Stimulated activated CD4-positive, alpha-beta T cell treated with anti-CD3 and anti-CD28 coated beads, Interleukin-12 subunit alpha, Interleukin-12 subunit beta, amount 100 ng/mL, for 48 hours (primary cell): ENCODE measurements at places on chromosomes 4 and X.

DNA sequence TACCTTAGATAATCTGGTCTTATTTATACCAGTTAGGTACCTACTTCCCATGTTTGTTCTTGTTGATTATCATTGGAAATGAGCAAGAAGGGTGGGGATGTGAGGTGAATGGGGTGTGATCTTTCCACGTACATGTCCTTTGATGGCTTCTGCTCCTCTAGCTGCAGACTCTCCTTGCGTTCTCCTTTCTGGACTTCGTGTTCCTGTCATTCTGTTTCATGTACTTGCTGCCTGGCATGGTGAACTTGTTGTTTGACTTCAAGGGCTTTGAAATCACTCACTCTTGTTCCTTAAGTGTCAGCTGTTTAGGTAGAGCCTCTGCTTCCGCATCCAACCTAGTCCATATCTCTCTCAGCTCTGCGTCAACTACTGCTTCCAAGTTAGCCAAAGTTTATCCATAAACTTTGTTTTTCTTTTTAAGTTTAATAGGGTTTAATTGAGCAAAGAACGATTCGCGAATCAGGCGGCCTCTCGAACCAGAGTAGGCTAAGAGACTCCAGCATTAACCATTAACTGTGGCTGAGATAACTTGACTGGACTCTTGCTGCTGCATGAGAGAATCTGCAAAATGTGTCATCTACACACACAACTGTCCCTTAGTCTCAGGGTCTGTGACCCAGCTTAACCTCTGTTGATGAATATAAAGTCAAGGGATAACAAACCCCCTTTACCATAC, 42.8 kb downstream of the FHL1 start:
- no peak for DNase-seq

DNA sequence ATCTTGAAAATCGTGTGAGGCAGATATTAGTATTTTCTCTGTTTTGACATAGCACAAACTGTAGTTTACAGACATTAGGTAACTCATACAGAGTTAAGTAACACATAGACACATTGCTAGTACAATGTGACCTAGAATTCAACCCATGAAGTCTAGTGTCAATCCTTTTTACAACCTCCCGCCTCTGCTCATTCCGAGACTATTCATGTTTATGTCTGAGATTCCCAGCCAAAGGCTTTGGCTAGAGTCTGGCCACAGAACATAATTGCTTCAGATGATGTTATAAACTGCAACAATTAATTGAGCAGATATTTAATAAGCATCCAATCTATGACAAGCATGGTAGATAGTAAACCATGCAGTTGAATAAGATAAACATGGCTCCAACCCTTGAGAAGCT, 841.0 kb downstream of the STIM2 start:
- no peak for DNase-seq

GRCh38 chrX:7446815-7447214, 298.9 kb upstream of the PUDP start:
- DNase-seq: no peak

GRCh38 chrX:71183341-71183740, 38.7 kb downstream of the NLGN3 start:
- DNase-seq: no peak

- DNase-seq: no peak
Observed at GRCh38 chr4:168655182-168655581, 158.3 kb downstream of the PALLD start.

- DNase-seq: no peak
Observed at GRCh38 chr4:95114521-95114920, 356.8 kb downstream of the BMPR1B start.

GRCh38 chr4:3715855-3716630, 50.1 kb upstream of the ADRA2C start:
- no peak for DNase-seq

DNA sequence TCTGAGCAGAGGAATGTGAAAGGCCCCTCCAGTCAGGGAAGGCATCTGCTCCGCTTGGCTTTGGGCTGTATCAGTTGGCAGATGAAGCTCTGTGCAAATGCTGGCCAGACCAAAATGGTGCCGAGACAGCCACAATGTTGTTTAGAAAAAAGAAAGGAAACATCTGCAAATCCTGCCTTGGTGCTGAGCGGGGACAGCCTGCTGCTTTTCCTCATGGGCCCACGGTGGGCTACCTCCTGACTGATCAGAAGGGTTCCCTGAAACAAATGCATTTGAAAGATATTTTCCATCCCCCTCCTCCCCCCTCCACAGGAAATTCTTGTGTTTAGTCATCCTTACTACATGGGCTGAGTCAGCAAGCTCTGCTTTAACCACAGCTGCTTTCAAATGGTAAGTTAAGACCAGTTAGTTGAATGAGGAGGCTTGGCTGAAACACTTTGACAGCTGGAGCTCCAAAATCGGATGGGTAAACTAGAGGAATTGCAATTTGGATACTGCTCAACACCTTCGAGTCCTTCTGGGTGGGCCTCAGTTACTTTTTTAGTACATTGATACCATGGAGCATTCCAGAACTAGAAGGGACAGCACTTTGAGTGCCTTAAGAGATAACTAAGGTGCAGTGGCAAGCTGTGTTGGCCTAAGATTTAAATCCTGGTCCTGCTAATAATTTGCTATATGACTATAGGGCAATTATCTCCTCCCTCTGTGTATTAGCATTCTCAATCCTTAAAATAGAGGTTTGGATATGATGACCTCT, 36.0 kb downstream of the PLAC1 start:
- peak; percentile 32 for DNase-seq

DNA sequence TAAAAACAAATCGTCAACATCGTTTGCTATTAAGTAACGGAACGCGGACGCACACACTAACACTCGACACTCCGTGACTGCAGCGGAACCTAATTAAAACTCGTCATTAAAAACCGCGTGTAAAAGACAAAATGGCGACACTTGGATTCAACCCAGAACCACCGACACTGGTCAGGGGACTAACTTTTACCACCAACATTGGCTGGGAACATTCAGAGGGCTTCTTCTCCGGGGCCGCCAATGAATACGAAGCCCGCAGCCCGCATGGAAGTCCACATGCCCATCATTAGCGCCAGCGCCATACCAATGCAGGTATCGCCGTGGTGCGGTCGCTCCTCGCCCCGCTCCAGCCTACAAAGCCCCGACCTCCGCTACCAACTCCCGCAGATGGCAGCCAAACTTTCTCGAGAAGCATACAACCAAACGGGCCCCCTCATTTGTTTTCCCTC, 498 bp downstream of the RBMX start:
- DNase-seq: no peak

DNA sequence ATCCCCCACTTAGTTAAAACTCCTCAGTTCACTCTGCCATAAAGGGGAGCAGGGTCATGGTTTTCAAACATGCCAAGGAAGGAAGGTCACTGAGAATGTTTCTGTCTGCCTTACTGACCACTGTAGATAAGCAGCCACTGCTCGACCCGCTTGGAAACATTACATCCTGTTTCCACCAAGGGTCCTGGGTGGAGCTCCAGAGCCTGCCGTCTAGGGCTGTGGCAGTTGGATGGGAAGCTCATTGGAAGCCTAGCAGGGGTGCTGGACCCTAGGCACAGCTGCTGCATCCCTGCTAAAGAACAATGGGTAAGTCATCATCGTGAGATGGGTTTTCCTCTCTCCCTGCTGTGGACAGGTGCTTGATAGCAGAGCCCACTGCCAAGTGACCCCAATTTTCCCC, 76.0 kb upstream of the SRD5A3 start:
- DNase-seq: no peak

GRCh38 chr4:188781655-188782054, 642.4 kb downstream of the TRIML1 start:
- no peak for DNase-seq

- DNase-seq: no peak
Observed at GRCh38 chrX:119389871-119390501, 9.2 kb upstream of the SLC25A43 start.

GRCh38 chr4:62474802-62475201, 1274.7 kb downstream of the ADGRL3 start:
- DNase-seq: no peak

- no peak for DNase-seq
Observed at GRCh38 chr4:178970433-178971140, 1528.3 kb upstream of the AGA start.

DNA sequence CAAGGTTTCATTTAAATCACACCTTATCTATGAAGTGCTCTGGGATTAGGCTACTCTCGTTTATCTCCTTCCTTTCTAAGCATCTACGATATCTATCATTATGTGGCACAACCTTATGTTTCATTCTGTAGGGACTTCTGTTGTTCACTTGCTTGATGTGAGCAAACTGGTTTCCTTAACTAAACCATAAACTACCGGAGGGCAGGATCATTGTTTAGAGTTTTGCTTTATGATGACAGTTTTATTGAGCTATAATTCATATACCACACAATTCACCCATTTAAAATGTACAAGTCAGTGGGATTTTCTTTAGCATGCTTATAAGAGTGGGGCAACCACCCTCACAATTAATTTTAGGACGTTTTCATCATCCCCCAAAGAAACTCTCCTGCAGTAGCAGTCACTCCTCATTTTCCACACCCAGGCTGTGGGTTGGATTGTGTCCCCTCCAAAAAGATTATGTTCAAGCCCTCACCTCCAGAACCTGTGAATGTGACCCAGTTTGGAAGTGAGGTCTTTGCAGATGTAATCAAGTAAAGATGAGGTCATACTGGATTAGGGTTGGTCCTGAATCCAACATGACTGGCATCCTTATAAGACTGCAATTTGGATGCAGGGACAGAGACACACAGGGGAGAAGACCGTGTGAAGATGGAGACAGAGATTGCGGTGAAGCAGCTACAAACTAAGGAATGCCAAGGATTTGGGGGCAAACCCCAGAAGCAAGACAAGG, 42.1 kb upstream of the SH3RF1 start:
- no peak for DNase-seq

DNA sequence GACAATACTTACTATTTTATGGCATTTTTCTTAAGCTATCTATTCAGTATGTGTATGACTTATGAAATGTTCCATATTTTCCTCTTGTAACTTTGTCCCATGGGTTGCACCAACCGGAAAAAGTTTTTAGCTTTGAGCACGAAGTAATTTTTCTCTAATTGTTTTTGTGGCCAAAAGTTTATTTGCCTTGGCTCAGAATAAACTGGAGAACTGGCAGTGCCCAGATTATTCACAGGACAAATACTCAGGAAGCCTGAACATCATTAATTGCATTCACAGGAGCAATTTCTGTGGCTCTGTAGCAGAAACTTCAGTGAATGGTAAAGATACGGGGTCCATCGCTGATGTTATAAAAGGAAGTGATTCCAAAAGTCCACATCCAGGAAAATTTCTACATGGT, 184.5 kb downstream of the ARHGAP10 start:
- DNase-seq: no peak

GRCh38 chrX:2159861-2160260, 340.9 kb downstream of the DHRSX start:
- DNase-seq: no peak

DNA sequence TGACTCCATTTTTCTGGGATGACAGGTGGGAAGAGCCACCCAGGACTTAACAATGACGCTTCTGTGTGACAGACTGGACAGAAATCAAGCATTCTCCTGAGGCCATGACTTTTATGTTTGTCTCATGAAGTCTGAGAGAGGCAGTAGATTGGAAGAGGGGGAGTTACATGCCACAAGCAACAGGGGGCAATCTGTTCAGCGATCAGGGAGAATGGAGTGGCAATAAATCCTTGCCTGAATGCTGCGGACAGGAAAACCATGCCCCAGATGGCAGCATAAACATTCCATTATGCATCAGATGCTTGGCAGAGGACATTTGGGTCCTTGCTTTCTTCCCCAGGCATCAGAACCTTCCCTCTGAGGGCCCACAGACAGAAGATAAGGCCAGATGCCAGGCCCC, 312.4 kb upstream of the DIPK2B start:
- DNase-seq: no peak

- DNase-seq: no peak
Observed at GRCh38 chr4:81565142-81565870, 93.6 kb upstream of the RASGEF1B start.

DNA sequence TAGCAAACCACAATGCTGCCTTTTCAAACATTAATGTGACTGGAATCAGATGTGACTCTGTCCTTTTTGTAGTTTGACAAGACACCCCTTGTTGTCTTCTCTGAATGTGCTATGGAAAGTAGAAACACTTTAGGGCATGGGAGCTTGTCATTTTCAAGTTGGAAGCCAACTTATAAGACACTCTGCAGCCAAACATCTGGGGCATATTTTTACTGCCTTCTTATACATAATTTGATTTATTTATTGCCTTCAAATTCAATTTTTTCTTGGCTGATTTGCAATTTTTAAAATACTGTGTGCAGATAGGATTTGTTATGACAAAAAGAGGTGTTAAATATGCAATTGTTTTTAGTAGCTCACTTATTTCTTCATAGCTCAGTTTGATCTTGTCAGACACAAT, 1002.0 kb upstream of the PCDH7 start:
- no peak for DNase-seq

- DNase-seq: no peak
Observed at GRCh38 chr4:54400802-54401201, 171.7 kb downstream of the PDGFRA start.

GRCh38 chr4:54482529-54483200, 175.1 kb upstream of the KIT start:
- no peak for DNase-seq

DNA sequence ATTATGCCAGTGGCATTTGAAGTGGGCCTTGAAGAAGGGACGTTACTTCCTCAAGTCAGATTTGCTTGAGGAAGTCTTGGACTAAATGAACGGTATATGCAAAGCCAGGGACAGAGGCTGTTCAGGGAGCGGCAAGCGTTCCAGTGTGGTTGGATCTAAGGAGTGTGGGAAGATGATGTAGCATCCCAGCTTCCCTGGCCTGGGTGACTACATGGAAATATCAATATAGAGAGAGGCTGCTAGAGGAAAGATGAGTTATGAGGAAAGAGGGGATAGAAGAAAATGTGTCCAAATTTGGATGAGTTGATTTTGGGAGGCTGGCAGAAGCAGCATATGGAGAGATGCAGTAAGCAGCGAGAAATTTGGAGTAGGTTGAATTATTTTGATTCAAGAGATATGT, 432.5 kb upstream of the TENM3 start:
- DNase-seq: no peak

DNA sequence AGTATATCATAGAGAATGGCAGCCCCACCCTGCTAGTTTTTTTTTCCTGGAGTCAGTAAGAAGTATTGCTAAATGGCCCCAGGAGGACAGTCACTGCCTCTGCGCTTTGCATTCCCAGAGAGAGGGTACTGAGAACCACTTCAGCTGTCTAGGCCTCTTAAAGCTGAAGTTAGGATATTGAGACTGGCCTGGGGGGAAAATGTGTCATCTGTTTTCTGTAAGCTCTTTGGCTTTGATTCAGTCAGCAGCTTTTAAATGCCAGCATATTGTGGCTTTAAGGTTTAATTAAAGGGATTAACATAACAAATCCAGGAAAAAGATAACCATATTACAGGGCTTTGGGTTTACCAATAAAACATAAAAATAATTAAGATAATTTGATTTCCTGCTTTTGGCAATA, 852.0 kb downstream of the PCDH18 start:
- DNase-seq: no peak

GRCh38 chrX:67893931-67894330, 350.1 kb downstream of the AR start:
- DNase-seq: no peak
